ENCODE measurements at places on chromosomes 1 and 21. TPM values are rescaled to one million over a fixed set of nuclear protein-coding genes. Genes with fewer than 3 reads are reported as not detected.

VAV3 gene
- 149 TPM for polyA plus RNA-seq

RIIAD1 gene
- not detected for polyA plus RNA-seq

HSPB7 gene
- 3.0 TPM for polyA plus RNA-seq

DNA sequence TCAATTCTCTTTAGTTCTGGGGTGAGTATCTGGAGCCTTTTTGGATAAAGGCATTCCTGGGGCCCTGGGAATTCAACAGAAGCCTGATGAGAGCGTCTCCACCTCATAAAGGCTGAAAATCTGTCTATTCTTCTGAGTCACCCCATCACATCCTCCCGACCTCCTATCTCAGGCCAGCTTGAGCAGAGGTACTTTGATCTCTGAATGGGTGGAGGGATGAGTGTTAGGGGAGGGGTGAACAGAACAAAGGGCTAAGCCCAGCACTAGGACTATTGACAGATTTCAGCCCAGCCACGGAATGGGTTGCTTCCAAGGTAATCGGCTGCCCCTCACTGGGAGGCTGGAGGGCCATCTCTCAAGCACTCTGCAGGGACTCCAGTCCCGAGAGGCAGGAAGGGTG lies 2.5 kb upstream of the MYBPH start:
- no peak for DNase-seq

DNA sequence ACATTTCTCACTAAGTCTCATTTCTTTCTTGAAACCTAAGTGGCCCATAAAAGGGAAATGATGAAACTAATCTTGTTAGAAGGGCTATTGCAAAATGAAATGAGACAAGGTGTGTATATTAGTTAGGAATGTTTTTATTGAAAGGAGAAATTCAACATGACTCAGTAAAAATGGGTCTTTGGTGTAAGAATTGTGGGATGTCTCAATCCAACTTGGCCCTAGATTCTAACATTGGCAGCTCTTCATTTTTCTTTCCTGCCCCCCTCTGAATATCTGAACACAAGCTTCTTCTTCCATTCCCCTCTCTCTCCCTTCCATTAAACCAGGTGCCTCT lies 26.8 kb upstream of the TARBP1 start:
- no peak for DNase-seq

GRCh38 chr1:21447311-21447710 lies 7.4 kb downstream of the NBPF3 start:
- DNase-seq = no peak

DNA sequence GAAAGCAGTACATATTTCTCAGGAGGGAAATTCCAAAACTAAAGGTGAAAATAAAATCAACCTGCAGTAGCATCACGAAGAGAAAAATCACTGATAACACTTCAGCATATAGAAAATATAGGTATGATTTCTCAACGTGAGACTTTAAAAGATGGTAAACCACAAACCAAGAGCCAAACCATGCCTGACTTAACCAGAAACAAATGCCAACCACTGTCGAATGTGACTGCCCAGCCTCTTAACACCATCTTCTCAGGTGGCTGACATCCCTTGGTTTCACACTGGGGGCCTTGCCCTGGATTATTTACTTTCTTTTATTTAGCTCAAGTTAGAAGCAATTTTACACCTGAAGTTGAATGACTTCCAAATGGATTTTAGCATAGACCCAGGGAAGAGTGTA lies 10.1 kb downstream of the HMGCS2 start:
- DNase-seq = no peak

GRCh38 chr21:41847066-41847804 lies 31.9 kb downstream of the PRDM15 start:
- DNase-seq = no peak

- no peak for DNase-seq
Observed at GRCh38 chr1:99727575-99728185, 38.8 kb downstream of the FRRS1 start.

- peak; percentile 29 for DNase-seq
Observed at GRCh38 chr1:240091614-240092300, at the start of gene FMN2. Gene FMN2, plus strand, starts transcription at chr1:240091883. Its CDS starts 227 bp downstream, at chr1:240092110.

- no peak for DNase-seq
Observed at GRCh38 chr1:59046730-59047157, 250.2 kb upstream of the FGGY start.

DNA sequence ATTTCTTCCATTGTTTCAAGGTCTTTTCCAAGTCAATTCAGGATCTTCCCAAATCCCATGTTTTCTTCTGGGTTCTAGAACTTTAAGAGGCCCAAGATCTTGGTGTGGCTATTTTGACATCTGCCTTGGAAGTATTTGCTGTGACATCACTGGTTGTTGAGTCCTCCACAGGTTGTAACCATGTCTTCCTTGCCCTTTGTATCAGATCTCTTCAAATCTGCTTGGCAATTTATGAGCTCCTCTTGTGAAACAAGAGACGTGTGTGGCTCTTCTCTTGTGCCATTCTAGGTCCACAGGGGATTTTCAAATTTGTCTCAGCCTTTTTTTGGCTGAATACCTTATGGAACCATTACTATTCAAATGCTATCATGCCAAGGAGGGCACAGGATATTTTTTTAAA lies 60.3 kb upstream of the KCNK2 start:
- DNase-seq = no peak

DNA sequence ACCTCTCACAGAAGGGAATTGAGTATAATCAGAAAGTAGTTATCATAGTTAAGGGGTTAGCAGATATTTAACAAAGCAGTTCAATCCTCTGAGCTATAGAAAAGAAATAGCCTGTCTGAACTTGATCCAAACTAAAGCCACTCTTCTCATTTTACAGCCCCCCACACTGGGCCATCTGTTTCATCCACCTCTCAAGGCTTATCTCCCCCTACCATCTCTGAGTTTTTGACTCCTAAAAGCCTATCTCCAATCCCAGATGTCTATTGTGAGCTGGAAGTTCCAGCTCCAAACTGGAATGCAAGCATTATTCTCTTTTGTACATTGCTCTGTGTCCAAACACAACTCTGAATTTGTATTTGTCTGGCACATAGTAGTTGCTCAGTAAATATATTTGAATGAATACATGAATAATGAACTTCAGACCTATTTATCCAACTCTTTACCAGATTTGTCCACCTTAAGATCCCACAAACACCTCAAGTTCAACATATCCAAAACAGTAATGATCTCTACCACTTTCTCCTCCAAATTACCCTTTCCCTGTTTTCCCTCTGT lies 98.1 kb downstream of the PLPP3 start:
- DNase-seq = no peak

GRCh38 chr1:205597691-205598314 lies 34.0 kb downstream of the ELK4 start:
- peak; percentile 64 for DNase-seq

DNA sequence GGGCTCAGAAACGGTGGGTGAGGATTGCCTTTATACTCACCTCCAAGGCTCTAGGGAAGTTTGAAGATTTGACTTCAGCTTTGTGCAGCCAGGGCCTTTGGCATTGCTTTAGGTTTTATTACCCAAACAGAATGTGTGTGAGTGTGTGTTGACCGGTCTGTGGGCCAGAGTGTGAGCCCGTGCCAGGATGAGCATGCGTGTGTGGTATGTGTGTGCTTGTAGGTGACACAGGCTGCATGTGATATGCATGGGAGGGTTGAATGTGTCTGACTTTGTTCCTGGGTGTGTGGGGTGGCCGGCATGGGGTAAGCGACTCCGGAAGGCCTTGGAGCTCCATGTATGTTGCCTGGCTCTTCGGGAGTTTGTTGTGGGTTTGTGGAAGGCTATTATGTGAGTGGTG lies 160.5 kb downstream of the FOXD2 start:
- no peak for DNase-seq

DNA sequence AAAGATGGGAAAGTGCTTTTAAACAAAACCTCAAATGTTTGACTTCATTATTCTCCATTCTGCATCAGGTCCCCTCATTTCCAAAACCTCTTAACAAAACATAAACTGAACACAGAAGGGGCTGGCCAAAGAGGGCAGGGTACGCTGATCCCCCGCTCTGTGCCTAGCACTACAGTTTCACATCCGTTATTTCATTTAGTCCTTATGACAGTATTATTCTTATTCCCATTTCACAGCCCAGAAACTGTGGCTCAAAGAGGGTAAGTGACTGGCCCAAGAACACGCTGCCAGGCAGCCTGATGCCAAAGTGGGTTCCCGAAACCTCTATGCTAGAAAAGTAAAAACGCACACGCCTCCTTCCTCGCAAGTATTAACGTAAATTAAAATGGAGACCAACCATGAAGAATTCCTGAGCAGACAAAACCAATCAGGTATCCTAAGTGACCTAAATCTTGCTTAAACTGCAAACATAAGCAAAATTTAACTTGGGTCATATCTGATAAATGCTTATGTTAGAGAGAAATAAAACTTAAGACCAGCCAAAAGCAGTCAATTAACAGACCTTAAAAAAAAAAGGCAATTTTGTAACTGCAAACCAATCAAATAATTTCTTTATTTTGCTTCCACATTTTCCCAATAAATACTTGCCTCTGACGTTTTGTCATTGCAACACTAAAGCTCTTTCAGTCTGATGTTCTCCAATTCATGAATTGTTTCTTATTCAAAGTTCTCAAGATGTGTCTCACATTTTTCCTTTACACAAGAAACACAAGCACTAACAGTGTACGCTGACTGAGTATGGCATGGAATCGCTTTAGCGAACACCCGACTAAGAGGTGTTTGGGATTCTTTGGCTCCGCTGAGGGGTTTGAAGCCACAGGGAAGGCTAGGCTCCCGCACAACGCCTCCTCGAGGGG lies 653 bp downstream of the CASP9 start:
- no peak for DNase-seq

- DNase-seq = no peak
Observed at GRCh38 chr21:44592446-44593311, at the start of gene KRTAP10-6. Gene KRTAP10-6, minus strand, starts transcription at chr21:44592505. Its CDS starts 21 bp downstream, at chr21:44592484.

DNA sequence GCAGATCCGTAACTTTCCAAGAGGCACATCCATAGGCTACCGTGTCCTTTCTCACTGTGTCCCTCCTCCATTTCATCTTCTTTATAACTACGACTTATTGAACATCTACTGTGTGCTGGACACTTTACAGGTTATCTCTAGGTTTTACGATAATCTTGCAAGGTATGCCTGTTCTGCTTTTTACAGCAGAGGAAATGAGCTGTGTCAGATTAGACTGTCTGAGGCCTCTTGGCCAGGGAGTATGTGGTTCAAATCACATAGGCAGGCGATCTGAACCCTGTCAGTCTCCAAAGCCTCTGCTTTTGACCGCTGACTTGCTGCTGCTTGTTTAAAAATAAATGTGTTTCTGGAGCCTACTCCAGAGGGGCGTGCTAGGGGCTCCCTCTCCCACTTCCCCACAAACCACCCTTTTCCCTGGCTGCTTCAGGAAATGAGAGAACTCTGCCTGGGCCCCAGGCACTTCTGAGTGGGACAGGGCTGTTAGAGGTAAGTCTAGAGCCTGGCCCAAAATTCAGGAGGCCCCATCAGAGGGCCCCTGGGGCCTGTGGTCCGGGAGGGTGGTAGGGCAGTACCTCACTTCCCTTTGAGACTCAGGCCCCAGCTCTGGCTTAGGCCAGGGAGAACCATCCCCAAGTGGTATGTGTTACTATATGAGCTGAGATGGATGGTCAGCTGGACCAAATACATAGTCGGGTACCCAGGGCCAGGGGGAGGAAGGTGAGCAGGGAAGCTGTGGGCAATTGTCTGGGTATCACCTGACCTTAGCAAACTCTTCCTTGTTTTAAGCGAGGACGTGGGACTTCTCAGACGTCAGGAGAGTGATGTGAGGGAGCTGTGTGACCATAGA lies 4.4 kb downstream of the PSEN2 start:
- no peak for DNase-seq

DNA sequence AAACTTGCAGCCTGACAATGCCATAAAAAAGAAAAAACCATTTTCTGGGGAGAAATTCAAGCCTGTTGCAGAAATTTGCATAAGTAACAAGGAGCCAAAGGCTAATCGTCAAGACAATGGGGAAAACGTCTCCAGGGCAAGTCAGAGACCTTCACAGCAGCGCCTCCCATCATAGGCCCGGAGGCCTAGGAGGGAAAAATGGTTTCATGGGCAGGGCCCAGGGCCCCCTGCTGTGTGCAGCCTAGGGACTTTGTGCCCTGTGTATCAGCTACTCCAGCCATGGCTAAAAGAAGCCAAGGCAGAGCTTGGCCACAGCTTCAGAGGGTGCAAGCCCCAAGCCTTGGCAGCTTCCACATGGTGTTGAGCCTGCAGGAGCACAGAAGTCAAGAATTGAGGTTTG lies 369.5 kb downstream of the NTNG1 start:
- DNase-seq = no peak

DNA sequence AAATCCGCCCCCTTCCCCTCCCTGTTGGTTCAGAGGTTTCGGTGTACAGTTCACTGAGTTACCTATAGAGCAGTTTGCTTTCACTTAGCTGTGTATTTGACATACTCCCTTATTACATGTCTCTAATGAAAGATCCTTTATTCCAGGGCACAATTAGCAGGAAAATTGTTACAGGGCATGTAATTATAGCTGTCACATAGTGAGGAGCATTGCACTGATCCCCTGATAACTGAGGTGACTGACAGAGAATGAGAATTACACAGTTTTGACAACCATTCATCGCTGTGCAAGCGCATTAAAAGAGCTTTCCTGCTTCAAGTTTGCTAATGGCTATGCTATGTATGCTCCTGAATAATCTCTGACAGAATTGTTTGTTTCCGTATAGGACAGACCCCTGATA lies 26.9 kb downstream of the DAP3 start:
- DNase-seq = no peak

DNA sequence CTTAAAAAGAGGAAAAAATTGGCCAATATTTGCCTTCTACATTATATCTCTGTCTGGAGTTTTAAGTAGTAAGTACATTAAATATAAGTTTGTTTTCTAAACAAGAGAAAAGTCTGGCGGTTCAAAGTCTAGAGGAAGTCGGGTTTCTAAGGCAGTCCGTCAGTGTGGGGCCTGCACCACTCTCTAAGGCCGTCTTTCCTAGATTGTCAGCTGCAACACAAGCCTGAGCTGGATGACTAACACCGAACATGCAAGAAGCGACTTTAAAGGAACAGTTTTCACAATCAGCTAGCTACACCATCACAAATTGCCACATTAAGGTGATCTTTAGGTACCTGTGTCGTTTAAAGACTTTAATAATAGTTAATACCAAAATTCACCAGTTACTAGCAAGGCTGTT lies 19.6 kb downstream of the CCSAP start:
- no peak for DNase-seq

DNA sequence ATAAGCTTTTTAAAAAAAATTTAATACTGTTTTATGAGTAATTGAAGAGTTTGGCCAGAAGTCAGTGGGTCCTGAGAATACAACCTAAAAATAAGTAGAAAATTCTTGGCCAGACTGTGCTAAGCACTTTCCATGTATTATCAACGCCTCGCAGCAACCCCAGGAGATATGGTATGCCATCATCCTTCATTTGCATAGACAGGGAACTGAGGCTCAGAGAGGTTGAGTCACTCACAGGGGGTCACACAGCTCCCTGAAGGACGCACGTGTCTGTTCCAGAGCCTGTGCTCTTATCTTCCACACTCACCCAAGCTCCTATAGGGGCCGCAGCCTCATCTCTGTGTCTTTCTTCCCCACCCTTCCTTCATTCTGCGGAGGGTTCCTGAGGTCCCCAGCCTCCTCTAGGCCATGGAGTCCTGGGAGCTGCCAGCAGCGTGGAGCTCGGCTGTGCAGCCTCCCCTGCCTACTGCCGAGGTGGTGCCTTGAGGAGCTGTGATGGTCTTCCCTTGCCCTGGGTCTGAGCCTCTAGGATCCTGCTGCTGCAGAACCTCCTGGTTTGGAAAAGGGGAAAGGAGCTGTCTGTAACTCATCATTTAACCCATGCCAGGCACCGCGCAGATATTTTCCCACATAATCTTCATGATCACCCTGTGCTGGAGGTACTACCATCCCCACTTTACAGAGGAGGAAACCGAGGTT lies 30.3 kb upstream of the ECE1 start:
- no peak for DNase-seq
